NCI-H2171 treated with DMSO at 0.1 percent for 48 hours (cell line): ENCODE measurements at places on chromosomes 3 and 15.

DNA sequence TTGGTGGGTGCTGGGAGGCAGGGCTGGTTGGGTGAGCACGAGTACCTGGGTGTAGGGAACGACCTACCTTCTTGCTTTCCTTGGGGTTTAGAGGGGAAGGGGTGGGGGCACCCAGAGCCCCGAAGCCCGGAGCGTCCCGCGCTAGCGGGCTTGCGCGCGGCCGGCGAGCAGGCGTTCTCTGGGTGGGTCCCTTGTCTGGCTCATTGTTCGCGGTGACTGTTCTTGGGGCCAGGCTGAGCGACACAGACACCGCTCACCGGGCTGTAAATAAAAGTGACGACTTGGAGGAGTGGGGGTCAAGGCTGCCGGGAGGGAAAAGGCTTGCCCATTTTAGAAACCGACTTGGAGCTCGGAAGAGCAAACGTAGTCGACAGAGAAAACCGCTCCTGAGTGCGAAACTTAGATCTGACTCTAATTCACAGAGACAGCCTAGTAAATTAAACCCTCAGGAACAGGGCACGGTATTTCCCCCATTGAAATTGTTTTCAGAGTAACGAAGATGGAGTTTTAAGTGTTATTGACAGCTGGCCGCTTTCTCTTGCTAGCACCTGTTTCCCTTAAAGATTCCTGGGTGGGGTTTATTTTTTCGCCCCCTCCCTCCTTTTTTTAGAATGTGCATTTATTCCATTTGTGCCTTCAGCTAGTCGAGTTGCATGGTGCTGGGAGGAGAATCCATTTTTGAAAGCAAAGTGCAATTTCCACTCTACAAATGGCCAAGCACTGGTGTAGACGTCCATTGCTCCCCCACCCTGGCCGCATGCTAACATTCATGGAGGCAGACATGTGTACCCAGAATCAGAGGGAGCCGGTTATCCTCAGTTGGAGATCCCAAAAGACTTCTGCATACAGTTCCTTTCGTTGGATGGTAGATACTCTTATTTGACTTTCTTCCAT lies 532.1 kb upstream of the SEMA6D start:
- peak; percentile 85 for DNase-seq

GRCh38 chr3:126202276-126202675 lies 21.9 kb upstream of the ALDH1L1 start:
- DNase-seq = peak; percentile 38

- DNase-seq = no peak
These were observed 177.7 kb upstream of the NR2E3 start for GRCh38 chr15:71632576-71633195.

DNA sequence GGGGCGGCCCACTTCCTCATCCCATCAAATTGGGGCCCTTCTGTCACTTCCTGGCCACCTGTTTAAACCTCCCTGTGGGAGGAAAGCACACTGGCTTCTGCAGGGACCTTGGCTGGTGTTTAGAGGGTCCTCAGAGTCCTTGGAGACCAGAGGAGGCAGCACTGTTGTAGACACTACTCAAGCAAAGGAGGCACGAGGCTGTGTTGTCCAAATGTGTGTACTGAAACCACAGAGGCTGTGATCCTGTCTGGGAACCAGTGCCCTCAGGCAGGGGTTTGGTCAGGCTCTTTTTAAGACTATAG lies 12.4 kb upstream of the SEC13 start:
- no peak for DNase-seq

GRCh38 chr3:176068750-176069149 lies 1128.5 kb downstream of the TBL1XR1 start:
- no peak for DNase-seq

DNA sequence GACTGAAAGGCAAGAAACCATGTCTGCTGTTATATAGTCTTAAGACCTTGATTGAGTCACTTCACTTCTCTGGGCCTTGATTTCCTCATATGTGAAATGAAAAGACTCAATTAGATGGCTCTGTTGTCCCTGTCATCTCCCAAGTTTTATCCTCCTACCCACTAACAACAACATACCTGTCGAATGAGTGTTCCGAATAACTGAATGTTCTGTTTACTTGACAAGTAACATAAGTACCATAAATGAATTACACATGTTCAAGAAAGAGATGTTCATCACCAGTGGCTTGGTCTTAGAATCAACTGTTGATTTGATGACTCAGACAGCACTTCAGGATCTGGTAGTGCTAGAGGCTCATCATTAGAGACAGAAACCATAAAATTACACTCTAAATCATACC lies 311.7 kb downstream of the VPS13C start:
- DNase-seq = no peak

DNA sequence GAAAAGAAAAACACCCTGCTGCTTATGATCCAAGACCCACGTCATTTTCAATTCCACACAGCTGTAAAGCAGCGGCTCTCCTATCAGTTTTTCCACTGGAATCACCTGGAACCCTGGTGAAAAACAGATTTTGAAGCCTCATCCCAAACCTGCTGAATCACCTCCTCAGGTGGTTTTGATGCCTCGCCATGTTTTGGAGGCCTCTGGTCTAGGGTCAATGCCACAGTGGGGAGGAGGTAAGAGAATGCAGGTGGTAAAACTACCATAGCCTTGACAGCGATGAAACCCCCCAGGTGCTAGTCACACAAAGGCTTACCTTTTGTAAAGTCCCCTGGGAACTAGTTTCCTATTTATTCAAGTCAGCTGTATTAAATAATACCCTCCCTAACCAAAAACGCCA lies 24.8 kb downstream of the MYO1E start:
- no peak for DNase-seq

- DNase-seq = peak; percentile 8
These were observed 144.0 kb downstream of the GREM1 start for GRCh38 chr15:32861761-32862160.

DNA sequence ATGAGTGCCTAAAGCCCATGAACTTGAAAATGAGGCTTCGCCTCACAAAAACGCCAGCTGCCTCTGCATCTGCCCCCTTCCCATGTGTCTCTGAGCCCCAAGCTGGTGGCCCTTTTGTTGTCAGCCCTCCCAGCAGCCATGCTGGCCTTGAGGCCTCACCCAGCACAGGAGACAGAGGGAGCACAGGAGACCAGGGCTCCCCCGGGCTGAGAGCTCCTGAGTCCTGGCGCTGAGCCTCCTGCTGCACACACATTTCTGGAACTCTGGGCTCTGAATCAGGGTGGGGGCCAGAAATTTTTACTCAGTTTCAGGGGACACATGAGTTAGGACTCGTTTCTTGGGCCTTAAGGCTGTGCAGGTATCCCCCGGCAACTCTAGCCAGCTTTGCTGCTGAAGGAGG lies 56.4 kb upstream of the ACAD9 start:
- no peak for DNase-seq

DNA sequence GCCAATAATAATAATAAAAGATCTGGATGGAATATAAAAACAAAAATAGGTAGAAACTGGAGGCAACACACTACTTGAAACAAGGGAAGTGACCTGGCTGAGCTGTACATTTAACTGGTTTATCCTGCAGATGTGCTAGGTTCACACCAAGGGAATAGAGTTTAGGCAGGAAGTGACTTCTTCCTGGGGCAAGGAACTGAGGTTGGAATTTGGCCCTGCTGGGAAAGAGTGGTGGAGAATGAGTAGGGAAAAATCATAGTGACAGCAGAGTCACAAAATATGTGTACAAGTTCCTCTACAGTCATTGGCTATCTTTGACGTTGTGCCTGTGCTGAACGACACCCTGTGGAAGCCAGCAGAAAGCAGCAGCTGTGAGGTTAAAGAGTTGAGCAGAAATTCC lies 44.1 kb downstream of the ARHGAP11B start:
- DNase-seq = no peak

- no peak for DNase-seq
These were observed 511.9 kb downstream of the GBE1 start for GRCh38 chr3:81249540-81250029.

DNA sequence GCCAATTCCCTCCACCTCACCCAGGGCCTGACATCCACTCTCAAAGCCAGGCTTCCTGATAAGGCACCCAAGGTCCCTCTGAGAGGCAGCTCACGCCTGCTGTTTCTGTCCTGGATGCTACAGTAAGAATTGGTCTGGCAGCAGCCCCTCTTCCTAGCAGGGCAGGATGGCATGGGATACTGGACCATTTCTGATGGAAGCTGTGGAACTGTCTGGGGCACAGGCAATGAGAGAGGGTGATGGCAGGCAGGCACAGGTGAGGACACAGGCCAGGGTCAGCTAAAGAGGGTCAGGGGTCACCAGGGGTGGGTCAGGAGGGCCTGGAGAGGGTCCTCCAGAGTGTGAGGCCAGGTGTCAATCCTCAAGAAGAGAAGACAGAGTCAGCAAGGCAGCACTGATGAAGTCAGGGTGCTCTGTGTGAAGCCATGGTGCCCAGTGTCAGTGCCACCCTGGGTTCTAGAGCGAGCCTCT lies 41.9 kb upstream of the SLC41A3 start:
- no peak for DNase-seq

DNA sequence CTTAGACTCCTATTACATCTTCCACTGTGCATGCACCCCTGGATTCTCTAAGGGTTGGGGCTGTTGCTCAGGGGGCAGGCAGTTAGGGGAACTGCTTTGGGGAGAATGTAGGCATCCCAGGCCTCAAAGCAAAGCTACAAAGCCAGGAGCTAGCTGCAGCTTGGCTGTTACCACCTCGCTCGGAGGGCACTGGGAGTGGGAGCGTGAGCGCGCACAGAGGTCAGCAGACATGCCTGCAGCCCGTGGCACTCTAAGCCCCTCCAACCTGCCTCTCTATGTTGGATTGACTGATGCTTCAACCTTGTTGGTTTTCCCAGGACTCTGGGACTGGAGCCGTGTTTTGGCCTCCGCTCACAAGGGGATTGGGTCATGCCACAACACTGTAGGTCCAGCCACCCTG lies 69.8 kb downstream of the CPN2 start:
- no peak for DNase-seq

DNA sequence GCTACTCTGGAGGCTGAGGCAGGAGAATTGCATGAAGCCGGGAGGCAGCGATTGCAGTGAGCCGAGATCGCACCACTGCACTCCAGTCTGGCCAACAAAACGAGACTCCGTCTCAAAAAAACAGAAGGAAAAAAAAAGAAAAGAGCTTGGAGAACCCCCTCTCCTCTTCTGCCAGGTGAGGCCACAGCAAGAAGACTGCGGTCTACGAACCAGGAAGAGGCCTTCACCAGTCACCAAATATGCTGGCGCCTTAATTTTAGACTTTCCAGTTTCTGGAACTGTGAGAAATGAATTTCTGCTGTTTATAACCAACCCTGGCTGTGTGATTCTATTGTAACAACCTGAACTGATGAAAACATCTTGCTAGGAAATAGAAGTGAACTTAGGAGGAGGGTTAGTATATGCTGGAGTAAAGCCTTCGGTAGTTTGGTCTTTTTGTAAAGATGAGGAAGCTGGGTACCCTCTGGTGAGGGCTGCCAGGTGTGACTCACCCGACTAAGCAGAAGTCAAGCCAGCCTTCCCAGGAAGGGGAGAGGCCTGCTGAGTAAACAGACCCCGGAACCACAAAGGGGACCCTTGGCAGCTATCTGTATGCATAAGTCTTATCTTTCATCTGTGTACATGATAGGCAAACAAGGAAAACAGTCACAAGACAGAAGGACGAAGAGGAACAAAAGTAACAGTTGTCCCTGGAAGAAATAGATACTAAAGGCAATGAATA lies 78.7 kb downstream of the KLF13 start:
- DNase-seq = peak; percentile 11

GRCh38 chr3:60847791-60848190 lies 403.5 kb downstream of the FHIT start:
- DNase-seq = no peak

- no peak for DNase-seq
These were observed 140.9 kb downstream of the FAM43A start for GRCh38 chr3:194826594-194826993.

DNA sequence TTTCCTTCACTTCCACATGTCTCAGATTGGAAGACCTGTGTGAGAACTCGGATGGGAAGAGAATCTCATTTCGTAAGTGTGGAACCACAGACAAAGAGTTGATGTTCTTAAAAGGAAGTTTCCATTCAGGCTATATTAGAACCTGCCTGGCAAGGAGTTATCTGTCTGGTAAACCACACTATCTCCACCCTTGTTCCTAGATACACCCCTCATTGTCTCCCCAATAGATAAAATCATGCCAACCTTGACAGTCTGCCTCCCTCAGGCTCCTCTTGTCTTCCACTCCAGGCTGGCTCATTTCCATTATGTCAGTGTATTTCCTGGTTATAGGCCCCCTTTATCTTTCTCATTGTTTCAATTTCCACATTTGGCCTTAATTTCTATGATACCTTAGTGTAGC lies 89.2 kb downstream of the TMEM108 start:
- DNase-seq = no peak

GRCh38 chr15:37902126-37902525 lies 32.3 kb upstream of the TMCO5A start:
- DNase-seq = no peak

DNA sequence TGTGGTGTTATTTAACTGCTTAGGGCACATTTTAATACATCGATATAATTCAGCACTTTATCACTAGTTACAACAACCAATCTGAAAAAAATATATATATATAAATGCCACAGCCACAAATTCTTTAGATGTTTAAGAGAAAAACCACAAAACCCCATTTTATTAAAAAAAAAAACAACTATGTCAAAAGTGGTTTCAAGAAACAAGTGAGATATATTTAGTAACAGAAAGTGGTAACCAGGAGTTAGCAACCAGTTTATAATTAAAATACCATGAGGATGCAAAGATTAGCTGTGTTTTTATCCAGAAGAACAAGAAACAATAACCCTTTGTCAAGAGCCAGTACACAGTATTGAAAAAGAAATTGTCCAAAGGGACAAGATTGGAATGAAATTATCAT lies 14.8 kb upstream of the DIPK2A start:
- DNase-seq = no peak

- DNase-seq = no peak
These were observed 482.4 kb downstream of the ROBO1 start for GRCh38 chr3:79285380-79285779.

DNA sequence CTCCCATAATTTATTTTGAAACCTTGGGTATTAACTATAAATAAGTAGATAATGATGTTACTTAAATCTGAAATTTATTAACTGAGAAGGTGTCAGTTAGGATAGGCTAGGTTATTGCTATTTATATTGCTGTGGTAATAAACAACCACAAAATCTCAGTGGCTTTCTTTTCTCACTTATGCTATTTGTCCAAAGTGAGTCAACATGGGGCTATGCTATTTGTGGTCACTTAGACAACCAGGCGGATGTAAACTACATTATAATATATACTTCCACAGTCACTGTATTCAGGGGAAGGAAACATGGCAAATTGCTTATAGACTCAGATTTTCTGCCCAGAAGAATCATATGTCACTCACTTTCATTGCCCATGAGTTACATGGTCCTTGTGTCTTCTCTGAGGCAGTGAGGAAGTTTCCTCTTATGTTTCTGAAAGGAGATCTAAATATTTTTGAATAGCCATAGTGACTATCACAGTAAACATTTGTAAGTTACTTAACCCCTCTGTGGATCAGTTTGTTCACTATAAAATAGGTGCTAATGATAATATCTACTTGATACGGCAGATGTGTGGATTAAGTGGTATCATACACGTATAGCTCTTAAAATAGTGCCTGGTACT lies 19.8 kb downstream of the HMG20A start:
- DNase-seq = no peak
